Stimulated activated CD4-positive, alpha-beta T cell treated with anti-CD3 and anti-CD28 coated beads, Interleukin-1b, Interleukin-23, amount 100 ng/mL, for 1 hour (primary cell): ENCODE measurements at places on chromosomes 7 and 10.

DNA sequence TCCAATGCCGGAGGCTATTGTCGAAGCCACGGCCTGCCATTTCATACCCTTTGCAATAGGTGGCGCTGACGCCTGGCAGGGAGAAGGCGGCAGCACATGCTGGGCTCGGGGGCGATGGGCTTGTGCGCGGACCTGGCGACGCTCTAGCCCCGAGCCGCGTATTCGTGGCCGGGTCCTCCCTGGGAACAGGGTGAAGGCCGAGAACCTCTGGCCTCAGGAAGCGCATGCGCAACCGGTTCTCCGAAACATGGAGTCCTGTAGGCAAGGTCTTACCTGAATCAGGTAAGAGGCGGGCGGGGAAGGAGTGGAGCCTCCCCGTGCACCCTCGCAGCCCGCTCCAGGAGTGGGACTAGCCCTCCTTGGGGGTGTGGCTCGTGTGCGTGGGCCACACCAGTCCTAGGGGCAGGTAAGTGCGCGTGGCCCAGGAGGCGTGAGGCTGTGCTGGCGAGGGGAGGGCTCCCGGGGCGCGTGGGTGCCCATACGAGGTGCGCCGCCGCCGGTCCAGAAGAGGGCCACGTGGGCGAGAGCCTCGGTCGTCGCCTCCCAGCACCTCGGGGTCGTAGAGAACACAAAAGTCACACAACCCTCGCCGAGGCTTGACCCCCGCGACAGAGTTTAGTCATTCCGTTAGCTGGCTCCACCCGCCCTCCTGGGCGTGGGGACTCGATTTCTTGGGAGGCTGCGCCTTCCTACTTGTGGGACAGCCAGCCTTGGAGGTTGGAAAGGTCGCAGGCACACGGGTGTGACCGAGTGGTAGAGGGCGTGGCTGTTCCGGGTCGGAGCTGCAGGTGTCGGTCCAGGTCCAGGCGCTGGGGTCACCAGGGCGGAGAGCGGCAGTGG lies 5.6 kb upstream of the MEST start:
- DNase-seq = peak; percentile 24

GRCh38 chr7:1455241-1455939 lies 3.9 kb downstream of the MICALL2 start:
- DNase-seq = no peak

GRCh38 chr7:87735360-87735759 lies 107.2 kb downstream of the RUNDC3B start:
- no peak for DNase-seq

DNA sequence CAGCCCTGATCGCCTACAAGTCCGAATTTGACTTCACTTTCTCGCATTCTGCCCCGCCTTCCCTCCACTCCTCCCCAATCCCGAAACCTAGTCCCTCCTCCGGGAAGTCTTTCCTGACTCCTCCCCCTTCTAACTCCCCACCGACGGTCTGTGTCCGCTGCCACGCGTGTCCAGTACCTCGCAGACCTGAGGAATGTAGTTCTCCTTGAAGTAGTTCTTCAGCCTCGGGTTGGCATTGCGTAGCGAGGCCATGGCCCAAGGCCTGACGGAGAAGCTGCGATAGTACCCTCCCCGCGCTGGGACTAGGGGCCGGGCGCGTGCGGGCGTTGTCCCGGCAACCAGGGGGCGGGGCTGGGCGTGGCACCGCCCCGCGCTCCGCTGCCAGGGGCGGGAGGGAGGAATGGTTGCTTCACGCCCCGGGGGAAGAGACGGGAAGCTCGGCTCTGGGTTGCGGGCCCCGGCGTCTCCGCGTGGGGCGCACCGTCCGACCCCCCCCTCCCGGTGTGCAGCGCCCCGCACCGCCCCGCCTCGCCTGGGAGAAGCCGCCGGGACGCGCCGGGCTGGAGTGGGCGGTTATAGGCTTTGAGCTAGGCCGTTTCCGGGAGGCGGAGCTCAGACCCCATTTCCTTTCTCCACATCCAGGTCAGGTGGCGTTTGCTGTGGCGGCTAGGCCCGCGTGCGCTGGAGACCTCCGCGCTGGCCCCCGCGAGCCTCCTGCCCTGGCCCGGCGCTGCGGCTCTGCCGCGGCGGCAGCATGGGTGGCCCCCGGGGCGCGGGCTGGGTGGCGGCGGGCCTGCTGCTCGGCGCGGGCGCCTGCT lies at the start of the genes ARMC10 and FBXL13:
Gene ARMC10 (plus strand): TSS at position 622 of the 818 bp plus-strand sequence. CDS start 133 bp downstream, at position 755.
Gene FBXL13 (minus strand): TSS at position 278 of the 818 bp plus-strand sequence.
- peak; percentile 71 for DNase-seq

DNA sequence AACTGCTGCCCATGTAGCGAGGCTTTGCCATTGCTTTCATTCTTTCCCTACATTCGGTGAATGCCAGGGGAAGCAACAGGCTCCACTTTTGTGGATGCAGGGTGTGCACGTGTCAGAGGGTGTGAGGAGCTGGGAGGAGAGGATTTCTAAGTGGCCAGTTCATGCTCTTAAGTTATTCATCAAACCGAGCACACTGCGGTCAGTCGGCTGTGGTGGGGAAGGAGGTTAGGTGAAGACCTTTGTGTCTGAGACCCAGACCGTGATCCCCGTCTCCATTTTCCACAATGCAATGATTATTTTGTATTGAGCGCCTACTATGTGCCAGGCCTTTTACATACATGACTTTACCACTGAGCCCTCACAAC lies 438.6 kb upstream of the GALNT17 start:
- no peak for DNase-seq

DNA sequence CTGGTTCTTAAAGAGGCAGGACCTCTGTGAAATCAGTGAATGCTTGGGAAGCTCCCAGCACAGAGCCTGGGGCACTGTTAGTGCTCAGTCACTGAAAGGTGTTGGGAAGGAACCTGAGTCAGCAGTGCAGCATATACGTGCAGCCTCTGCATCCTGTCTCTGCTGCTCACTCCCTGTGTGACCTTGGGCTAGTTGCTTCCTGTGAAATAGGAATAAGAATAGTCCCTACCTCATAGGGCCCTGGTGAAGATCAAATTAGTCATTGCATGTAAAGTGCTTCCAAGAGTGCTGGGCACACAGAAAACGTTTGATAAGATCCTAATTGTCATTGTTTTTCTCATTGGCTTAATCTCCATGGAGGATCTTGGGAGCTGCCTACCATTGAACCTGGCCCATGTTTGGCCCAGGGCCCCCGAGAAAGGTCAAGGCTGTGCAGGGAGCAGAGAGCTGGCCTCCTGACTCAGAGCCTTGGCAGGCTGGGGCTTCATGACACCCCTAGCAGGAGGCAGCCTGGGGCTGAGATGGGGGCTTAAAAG lies 73.3 kb upstream of the COL13A1 start:
- no peak for DNase-seq

DNA sequence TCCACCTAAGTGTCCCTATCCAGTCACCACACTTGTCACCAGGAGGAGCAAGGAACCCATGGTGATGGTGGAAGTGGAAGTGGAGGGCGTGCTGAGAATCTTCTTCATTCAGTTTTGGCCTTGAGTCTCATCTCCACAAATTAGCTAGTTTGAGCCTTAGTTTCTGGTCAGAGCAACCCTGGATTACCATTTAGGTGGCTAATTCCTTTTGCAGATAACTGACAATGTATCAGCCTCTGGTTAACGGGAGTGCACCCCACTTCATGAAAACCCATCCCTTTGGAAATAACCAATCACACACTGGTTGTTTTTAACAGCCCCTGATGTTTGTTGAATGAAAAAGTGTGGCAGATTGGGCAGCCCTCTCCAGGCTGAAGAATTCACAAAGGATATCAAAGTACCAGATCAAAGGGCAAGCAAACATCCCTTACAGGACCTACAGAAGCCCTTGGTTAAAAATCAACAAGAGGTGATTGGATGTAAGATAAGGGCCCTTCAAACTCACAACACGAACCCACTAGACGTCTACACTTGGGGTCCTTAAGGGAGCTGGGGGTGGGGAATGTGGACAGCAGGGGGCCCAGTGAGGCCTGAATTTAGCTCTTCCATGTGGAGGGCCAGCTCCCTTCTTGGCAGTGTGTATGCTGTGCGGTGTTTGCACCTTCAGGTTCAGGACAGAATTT lies 37.1 kb upstream of the SLF2 start:
- no peak for DNase-seq

- no peak for DNase-seq
These were observed 81.5 kb upstream of the DIP2C start for GRCh38 chr10:770975-771374.

GRCh38 chr7:18356191-18356645 lies 139.3 kb upstream of the HDAC9 start:
- no peak for DNase-seq

GRCh38 chr10:129471447-129472175 lies 4.6 kb downstream of the MGMT start:
- no peak for DNase-seq

DNA sequence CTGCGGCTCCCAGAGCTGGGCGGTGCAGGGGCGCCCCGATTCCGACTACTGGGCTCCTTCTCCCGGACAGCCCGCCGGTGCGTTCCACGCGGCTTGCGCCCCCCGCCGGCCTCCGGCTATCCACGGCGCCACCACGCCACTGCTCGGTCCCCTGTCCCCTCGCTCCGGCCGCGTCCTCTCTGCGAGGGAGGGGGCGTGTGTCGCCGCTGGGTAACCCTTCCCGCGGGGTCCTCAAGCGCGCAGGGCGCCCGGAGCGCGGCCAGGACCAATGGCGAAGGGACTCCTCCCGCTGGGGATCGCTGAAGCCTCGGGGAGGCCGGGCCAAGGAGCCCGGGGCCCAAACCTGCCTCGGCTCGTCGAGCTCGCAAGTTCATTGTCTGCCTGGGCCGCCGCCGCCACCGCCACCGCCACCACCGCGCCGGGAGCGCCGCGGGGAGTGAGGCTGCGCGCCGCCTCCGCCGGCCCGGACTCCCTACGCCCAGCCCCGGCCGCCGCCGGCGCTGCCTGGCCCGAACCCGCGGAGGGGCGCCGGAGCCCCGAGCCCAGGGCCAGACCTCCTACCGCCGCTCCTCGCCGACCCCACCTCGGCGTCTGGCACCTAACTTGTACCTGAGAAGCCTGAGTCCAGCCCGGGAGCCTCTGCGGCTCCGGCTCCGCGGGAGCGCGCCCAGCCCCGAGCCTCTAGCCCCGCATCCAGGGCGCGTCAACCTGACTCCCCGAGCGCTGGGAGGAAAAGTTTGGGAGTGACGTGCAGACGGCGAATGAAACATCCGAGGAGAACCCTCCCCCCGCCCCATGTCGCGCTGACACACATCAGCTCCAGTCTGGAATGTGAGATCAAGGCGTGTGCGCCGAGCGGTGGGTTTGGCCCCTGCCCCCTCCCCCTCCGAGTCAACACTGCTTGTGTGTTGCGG lies at the start of gene CHST15:
Gene CHST15 (minus strand): TSS at position 739 of the 914 bp plus-strand sequence. CDS start 47,386 bp downstream, outside the sequence.
- no peak for DNase-seq

DNA sequence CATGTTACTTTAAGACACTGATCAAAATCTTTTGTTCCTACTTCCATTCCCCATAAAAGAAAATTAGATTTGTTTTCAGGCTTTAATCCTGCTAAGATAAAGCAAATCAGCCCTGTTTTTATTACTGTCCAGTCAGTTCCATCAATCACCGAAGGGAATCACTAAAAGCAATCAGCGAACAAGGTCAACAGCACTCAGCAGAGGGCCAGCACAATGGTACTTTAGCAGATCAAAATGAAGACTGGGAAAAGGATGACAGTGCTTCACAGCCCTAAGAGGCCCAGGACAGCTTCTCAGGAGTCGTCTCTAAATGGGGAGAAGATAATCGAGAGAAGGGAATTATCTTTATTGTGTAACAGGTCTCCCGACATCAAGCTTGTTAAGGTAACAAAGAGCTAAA lies 32.7 kb downstream of the SEM1 start:
- no peak for DNase-seq

- no peak for DNase-seq
These were observed 106.4 kb upstream of the FAM133B start for GRCh38 chr7:92696584-92696983.

GRCh38 chr7:130344271-130344866 lies at the start of gene CPA5:
Gene CPA5, plus strand, starts transcription at chr7:130344816. Its CDS starts 1,670 bp downstream, at chr7:130346486.
- no peak for DNase-seq

- DNase-seq = no peak
These were observed 254.7 kb upstream of the PTER start for GRCh38 chr10:16182144-16182543.

GRCh38 chr10:13791483-13791882 lies 204.7 kb downstream of the PRPF18 start:
- no peak for DNase-seq

- DNase-seq = no peak
These were observed 27.4 kb downstream of the MAPK8 start for GRCh38 chr10:48333856-48334255.

GRCh38 chr10:24851629-24852028 lies 100.8 kb downstream of the PRTFDC1 start:
- DNase-seq = no peak

DNA sequence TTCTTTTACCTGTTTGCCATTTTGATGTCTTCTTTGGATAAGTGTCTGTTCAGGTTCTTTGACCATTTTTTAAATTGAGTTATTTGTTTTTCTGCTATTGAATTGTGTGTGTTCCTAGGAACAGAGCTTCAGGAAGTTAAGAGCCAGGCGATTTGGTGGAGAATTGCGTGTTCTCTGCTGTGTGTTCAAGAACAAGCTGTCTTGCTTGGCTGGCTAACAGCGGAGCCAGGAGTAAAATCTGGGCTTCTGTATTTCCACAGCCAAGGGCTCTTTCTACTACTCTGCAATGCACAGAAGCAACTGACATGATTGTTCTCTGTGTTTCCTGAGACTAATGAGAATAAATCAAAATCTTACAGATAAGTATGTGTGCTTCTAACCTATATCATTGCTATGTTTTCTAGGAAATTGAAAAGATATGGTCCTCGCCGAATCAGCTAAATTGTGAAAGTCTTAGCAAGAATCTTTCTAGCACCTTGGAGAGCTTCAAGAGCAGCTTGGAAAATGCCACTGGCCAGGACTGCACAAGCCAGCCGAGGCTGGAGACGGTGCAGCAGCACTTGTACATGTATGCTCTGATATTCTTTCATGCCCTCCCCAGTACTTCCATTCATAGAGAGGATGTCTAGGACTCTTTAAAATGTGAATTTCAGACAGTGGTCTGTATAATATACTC lies 124.2 kb downstream of the ABCA13 start:
- DNase-seq = no peak

- no peak for DNase-seq
These were observed 291.7 kb downstream of the THSD7A start for GRCh38 chr7:11540271-11540761.

- no peak for DNase-seq
These were observed 100.1 kb downstream of the FOXL3 start for GRCh38 chr7:389911-390601.

GRCh38 chr10:86673216-86673826 lies 5.0 kb downstream of the LDB3 start:
- no peak for DNase-seq
